ENCODE measurements at places on chromosomes 7 and 10. TPM values are rescaled to one million over a fixed set of nuclear protein-coding genes. Genes with fewer than 3 reads are reported as not detected.

GRCh38 chr10:49844775-49845595 is 82.9 kb upstream of the OGDHL start:
- H3K4me1 ChIP-seq = no peaks in the 10 kb centered on the region
- peaks cover 10% of the 10 kb centered on the region for H3K36me3 ChIP-seq
- H3K27me3 ChIP-seq = no peaks in the 10 kb centered on the region
- DNase-seq = no peak
- H3K4me3 ChIP-seq = no peak overlapping the region

Gene C10orf53
- total RNA-seq = not detected

Gene TMEM254
- 13.6 TPM for total RNA-seq

GRCh38 chr7:156543699-156544598 is 96.6 kb upstream of the RNF32 start:
- no peak overlapping the region for H3K4me3 ChIP-seq
- H3K27ac ChIP-seq = no peak overlapping the region
- peaks cover 3% of the 10 kb centered on the region for H3K27me3 ChIP-seq
- no peak for DNase-seq
- no peaks in the 10 kb centered on the region for H3K36me3 ChIP-seq
- H3K4me1 ChIP-seq = no peaks in the 10 kb centered on the region

GRCh38 chr7:6526997-6527378 is 24.3 kb downstream of the GRID2IP start:
- DNase-seq = no peak
- no peak overlapping the region for H3K27ac ChIP-seq
- H3K27me3 ChIP-seq = peaks cover 28% of the 10 kb centered on the region
- peak overlapping the region; percentile 35 for H3K4me3 ChIP-seq
- peaks cover 14% of the 10 kb centered on the region for H3K4me1 ChIP-seq
- H3K36me3 ChIP-seq = no peaks in the 10 kb centered on the region

- H3K27me3 ChIP-seq = peaks cover 3% of the 10 kb centered on the region
- no peak overlapping the region for H3K4me3 ChIP-seq
- H3K27ac ChIP-seq = no peak overlapping the region
- DNase-seq = no peak
- H3K36me3 ChIP-seq = no peaks in the 10 kb centered on the region
Observed at GRCh38 chr10:130040817-130041330, 69.8 kb downstream of the C10orf143 start.

DNA sequence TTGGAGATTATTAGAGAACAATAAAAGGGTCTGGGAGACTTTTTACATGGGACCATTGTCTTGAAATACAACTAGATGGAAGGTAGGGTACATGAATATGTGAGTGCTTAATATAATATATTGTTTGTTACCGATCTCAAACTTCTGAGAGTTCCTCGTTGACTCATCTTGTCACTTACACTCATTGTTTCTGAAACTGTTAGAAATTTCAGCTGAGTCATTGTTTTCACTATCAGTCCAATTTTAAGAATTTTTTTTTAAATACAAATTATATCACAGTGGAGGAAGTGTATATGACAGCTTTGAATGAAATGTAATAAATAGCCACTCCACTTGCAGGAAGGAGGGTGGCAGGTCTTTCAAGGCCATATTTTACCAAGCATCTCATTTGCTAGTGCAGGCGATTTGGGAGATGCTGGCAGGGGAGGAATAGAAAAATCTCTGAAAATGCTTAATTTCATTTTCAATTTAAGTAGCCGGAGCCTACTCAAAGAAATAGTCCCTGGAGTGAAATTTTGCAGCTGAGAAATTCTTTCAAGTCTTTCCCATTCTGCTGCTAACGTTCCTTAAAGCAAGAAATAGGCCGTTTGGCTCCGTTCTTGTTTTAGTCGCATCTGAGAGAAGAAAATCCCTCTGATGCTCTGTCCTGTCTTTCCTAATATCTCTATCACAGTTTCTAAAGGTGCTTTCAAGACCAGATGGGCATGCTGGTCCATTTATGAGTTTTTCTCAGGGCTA is 1404.2 kb upstream of the CELF2 start:
- no peak overlapping the region for H3K4me3 ChIP-seq
- no peaks in the 10 kb centered on the region for H3K36me3 ChIP-seq
- DNase-seq = no peak
- peaks cover 3% of the 10 kb centered on the region for H3K27me3 ChIP-seq
- H3K4me1 ChIP-seq = no peaks in the 10 kb centered on the region
- H3K27ac ChIP-seq = no peak overlapping the region

DNA sequence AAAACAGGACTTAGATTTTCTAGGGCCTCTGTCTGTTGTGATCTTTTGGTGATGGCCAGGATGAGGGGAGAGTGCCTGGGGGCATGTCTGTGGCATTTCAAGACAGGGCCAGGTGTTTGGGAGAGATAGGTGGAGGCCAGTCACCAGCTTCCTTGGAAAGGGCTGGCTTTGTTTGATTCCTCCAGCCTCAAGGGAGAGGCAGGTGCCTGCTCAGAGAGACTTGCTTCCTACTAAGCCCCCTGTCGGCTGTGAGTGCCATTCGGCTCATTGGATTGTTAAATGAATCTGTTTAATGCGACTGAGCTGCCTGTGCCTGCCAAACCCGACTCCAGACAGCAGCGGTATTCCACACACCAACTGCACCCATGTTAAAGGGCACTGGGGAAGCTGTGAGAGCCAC is 304.1 kb upstream of the COBL start:
- DNase-seq = no peak
- no peaks in the 10 kb centered on the region for H3K4me1 ChIP-seq
- no peaks in the 10 kb centered on the region for H3K36me3 ChIP-seq
- H3K27me3 ChIP-seq = no peaks in the 10 kb centered on the region
- no peak overlapping the region for H3K4me3 ChIP-seq
- H3K27ac ChIP-seq = no peak overlapping the region

GRCh38 chr10:133359972-133360610 is 2.3 kb upstream of the FUOM start:
- H3K4me1 ChIP-seq = peaks cover 3% of the 10 kb centered on the region
- no peak overlapping the region for H3K4me3 ChIP-seq
- H3K36me3 ChIP-seq = peaks cover 2% of the 10 kb centered on the region
- no peak for DNase-seq
- H3K27ac ChIP-seq = no peak overlapping the region

- DNase-seq = no peak
- H3K36me3 ChIP-seq = peaks cover 41% of the 10 kb centered on the region
- H3K27me3 ChIP-seq = no peaks in the 10 kb centered on the region
Observed at GRCh38 chr10:29687421-29688164, 52.8 kb upstream of the SVIL start.

DNA sequence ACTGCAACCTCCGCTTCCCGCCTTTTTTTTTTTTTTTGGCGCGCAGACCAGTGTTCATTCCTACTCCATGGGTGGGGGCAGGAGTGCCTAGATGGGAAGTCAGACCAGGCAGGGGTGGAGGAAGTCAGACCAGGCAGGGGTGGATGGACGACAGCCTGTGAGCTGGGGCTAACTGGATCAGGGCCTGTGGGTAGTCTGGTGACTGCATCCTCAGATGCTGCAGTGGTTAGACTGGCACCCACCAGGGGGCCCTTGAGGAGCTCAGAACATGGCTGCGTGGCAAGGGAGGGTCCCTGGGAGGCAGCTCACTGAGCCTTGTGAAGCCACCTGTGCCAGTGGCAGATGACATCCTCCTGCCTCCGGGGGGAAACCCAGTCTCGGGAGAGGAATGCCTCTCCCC is 35.1 kb downstream of the RCC1L start:
- H3K4me1 ChIP-seq = no peaks in the 10 kb centered on the region
- DNase-seq = no peak
- H3K27ac ChIP-seq = no peak overlapping the region
- peaks cover 3% of the 10 kb centered on the region for H3K36me3 ChIP-seq
- no peaks in the 10 kb centered on the region for H3K27me3 ChIP-seq

Gene PPRC1
- 47.7 TPM for total RNA-seq

- H3K27me3 ChIP-seq = peaks cover 24% of the 10 kb centered on the region
- DNase-seq = no peak
- H3K4me3 ChIP-seq = no peak overlapping the region
- no peak overlapping the region for H3K27ac ChIP-seq
Observed at GRCh38 chr7:90401989-90402388, 1.3 kb upstream of the CLDN12 start.

- no peak overlapping the region for H3K27ac ChIP-seq
- H3K36me3 ChIP-seq = peaks cover 3% of the 10 kb centered on the region
- no peaks in the 10 kb centered on the region for H3K4me1 ChIP-seq
- DNase-seq = no peak
- no peak overlapping the region for H3K4me3 ChIP-seq
Observed at GRCh38 chr7:44396931-44397545, 71.6 kb upstream of the CAMK2B start.

- H3K36me3 ChIP-seq = no peaks in the 10 kb centered on the region
- H3K4me3 ChIP-seq = no peak overlapping the region
- H3K27ac ChIP-seq = no peak overlapping the region
- no peak for DNase-seq
Observed at GRCh38 chr10:12489357-12489756, 140.0 kb downstream of the CAMK1D start.

Gene CAMK2G
- 54.4 TPM for total RNA-seq

- H3K27me3 ChIP-seq = no peaks in the 10 kb centered on the region
- no peak overlapping the region for H3K4me3 ChIP-seq
- no peaks in the 10 kb centered on the region for H3K36me3 ChIP-seq
- no peak for DNase-seq
Observed at GRCh38 chr10:131203456-131204357, 107.8 kb downstream of the TCERG1L start.

Gene BCL7B
- 93.0 TPM for total RNA-seq

- H3K4me3 ChIP-seq = no peak overlapping the region
- H3K27me3 ChIP-seq = no peaks in the 10 kb centered on the region
- no peaks in the 10 kb centered on the region for H3K4me1 ChIP-seq
- DNase-seq = no peak
- H3K27ac ChIP-seq = no peak overlapping the region
Observed at GRCh38 chr7:78594156-78594555, 795.6 kb downstream of the PHTF2 start.

DNA sequence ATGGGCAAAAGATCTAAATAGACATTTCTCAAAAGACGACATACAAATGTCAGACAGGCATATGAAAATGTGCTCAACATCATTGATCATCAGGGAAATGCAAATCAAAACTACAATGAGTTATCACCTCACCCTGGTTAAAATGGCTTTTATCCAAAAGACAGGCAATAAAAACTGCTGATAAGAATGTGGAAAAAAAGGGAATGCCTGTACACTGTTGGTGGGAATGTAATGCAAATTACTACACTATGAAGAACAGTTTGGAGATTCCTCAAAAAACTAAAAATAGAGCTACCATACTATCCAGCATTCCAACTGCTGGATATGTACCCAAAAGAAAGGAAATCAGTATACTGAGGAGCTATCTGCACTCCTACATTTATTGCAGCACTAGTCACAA is 18.0 kb downstream of the GSDME start:
- H3K4me1 ChIP-seq = no peaks in the 10 kb centered on the region
- no peak overlapping the region for H3K27ac ChIP-seq
- H3K36me3 ChIP-seq = no peaks in the 10 kb centered on the region
- DNase-seq = no peak
- H3K27me3 ChIP-seq = peaks cover 43% of the 10 kb centered on the region
- no peak overlapping the region for H3K4me3 ChIP-seq

DNA sequence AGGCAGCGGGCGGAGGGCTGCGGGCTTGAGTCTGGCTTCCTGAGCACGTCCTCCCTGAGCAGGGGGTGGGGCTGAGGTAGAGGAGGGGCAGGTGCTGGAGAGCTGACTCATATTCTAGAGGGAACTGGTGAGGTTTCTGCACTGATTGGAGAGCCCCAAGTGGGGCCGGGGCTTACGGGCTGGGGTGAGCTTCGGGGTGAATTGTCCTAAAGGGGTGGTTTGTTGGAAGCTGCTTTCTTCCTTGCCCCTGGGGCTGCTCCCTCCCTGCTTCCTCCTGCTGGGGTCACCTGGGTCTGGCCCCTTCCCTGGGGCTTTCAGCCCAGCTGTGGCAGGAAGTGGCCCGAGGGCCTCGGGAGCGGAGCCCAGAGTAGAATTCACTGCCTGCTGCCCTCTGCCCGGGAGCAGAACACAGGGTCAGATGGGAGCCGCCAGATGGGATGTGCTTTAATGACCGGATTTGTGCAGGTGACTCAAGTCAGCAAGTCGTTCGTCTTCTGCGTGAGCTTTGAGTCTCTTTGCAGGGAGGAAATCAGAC is 48.6 kb downstream of the FAM20C start:
- no peaks in the 10 kb centered on the region for H3K27me3 ChIP-seq
- no peak overlapping the region for H3K4me3 ChIP-seq
- peaks cover 2% of the 10 kb centered on the region for H3K4me1 ChIP-seq
- DNase-seq = no peak

Gene NXPH1
- total RNA-seq = not detected

Gene PITX3
- total RNA-seq = not detected

DNA sequence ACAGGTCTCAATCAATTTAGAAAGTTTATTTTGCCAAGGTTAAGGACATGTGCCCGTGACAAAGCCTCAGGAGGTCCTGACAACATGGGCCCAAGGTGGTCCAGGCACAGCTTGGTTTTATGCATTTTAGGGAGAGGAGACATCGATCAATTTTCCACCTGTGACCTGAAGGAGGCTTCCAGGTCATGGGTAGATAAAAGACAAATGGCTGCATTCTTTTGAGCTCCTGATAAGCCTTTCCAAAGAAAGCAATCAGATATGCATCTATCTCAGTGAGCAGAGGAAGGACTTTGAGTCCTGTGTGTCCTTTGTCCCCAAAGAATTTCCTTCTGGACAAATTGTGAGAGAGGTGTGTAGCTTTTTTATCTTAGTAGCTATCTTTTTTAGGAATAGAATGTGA is 15.8 kb downstream of the LRRC72 start:
- H3K4me3 ChIP-seq = no peak overlapping the region
- H3K27me3 ChIP-seq = no peaks in the 10 kb centered on the region
- no peaks in the 10 kb centered on the region for H3K4me1 ChIP-seq
- H3K27ac ChIP-seq = no peak overlapping the region
- H3K36me3 ChIP-seq = no peaks in the 10 kb centered on the region

DNA sequence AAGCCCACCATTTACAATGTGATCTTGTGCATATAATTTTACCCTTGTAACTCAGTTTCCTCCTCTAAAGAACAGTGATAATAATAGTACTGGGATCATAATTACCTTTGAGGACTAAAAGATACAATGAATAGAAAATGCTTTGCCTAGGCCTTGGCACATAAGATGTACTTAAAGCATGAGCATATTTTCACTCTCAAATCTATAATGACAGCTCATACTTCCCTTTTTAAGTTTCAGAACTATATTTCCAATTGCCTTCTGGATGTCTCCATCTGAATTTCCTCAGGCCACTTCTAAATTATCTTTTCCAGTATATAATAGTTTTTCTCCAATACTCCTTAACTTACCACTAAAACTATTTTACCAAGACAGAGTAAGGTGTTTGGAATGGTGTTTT is 13.3 kb upstream of the ITGB8 start:
- no peak overlapping the region for H3K4me3 ChIP-seq
- H3K4me1 ChIP-seq = no peaks in the 10 kb centered on the region
- H3K36me3 ChIP-seq = no peaks in the 10 kb centered on the region
- peaks cover 3% of the 10 kb centered on the region for H3K27me3 ChIP-seq
- DNase-seq = no peak

Data from activated CD4-positive, alpha-beta T cell treated with anti-CD3 and anti-CD28 coated beads, Interleukin-2, amount 10 ng/mL, durations not matched to agents 7 days and 5 days (primary cell).